ENCODE measurements at places on chromosomes 5 and 9.

DNA sequence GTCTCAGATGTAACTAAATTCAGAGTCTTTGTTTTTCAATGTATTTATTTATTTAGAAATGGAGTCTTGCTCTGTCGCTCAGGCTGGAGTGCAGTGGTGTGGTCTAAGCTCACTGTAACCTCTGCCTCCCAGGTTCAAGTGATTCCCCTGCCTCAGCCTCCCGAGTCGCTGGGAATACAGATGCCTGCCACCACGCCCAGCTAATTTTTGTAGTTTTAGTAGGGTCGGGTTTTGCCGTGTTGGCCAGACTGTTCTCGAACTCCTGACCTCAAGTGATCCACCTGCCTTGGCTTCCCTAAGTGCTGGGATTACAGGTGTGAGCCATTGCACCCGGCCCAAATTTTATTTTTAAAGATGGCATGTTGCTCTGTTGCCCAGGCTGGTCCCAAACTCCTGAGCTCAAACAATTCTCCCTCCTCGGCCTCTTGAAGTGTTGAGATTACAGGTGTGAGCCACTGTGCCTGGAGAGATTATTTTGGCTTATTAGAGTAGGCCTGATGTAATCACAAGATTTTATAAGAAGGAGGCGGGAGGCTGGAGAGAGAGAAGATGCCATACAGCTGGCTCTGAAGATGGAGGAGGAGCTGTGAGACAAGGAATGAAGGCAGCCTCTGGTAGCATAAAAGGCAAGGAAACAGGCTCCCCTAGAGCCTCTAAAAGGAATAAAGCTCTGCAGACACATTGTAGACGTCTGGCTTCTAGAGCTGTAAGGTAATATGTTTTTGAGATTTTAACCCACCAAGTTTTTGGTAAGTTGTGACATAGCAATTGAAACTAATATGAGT lies 12.9 kb upstream of the KLF9 start:
- DNase-seq, result no peak

GRCh38 chr5:57751710-57752109 lies 269.1 kb upstream of the ACTBL2 start:
- DNase-seq, result no peak

DNA sequence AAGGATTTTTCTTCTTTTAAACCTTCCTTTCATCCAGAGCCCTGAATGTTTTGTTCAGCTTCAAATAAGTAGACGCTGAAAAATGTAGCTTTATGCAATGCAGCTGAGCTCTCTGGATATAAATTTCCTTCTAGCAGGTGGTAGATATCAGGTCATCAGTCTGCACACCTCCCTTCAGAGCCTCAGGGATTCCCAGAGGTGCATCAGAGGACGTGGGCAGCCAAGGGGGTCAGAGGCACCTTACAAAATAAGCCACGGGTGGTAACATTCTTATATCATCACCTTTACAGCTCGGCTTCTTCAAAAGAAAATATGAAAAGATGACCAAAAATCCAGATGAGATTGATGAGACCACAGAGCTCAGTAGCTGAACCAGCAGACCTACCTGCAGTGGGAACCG lies 19.3 kb downstream of the MOCS2 start:
- DNase-seq, result no peak

- no peak for DNase-seq
Measured at GRCh38 chr5:172456076-172456722, 1.9 kb upstream of the SH3PXD2B start.

GRCh38 chr5:123214193-123214592 lies 125.2 kb downstream of the PRDM6 start:
- no peak for DNase-seq

- DNase-seq, result no peak
Measured at GRCh38 chr5:154244476-154244875, 53.9 kb downstream of the GALNT10 start.

DNA sequence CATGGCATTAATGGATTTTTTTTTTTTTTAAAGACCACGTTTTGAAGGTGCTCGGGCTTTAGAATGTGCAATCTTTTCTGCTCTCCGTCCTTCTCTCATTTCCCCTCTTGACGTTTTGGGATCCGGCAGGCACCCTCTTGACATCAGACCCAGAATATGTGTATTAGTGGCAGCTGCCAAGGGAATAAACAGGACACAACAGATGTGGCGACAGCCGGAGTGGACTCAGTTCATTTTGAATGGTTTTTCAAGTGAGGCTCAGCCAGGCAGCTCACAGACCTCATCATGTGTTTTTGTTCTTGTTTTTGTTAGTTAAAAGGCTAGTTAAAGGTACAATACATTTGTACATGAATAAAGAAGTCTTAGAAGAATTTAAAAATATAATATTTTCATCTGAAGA lies 365.0 kb upstream of the SEMA6A start:
- no peak for DNase-seq

- DNase-seq, result no peak
Measured at GRCh38 chr5:151706906-151707305, 20.2 kb upstream of the SPARC start.

- DNase-seq, result no peak
Measured at GRCh38 chr9:95773053-95773418, 102.5 kb upstream of the ERCC6L2 start.

DNA sequence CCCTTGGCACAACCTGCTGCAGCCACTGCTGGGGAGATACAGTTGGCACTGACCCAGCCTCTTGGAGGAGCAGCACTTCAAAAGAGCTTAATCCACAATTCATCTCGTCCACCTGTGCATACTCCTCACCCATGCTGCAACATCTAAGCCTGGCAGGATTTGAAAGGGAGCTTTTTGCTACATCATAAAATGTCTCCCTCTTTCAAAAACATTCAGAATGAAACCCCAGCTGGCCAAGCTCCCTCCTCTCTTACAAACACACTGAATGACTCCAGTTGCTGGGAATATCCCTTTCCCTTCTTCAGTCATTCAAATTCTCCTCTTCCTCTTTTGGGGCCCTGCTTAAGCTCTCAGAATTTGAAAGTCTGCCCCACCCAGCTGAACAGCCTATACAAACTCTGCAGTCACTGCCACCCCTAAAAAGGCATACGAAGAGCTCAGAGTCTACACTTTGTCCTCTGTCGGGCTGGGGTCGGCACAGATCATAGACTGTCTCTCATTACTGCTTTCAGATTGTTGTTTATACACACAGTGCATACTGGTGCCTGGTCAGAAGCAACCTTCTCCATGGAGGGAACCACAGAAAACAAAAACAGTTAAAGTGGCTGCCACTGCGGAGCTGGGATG lies 8.8 kb upstream of the C5orf15 start:
- DNase-seq, result no peak

- DNase-seq, result no peak
Measured at GRCh38 chr9:19998823-19999455, 210.1 kb upstream of the SLC24A2 start.

DNA sequence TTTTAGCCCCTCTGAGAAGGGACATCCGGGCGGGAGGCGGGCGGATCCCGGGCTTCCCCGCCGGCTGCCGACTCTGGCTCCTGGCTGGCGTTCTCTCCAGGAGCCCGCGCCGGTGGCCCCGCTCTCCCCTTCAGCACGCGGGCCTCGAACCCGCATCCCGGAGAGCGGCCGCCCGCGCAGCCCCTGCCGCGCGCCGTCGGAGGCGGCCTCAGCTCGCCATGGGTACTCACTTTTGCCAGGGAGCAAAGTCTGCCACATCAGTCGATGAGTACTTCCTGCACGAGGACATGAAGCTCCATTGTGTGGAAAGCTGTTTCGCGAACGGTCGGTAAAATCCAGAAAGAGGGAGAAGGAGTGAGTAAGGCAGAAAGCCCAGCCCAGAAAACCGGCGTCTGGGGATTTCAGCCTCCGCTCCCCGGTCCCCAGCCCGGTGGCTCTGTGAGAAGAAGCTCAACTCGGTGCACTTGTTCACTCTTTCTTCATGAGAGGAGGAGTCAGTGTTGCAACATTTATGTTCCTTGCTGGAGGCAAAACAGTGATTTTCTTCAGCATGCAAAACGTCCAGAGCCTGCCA lies at the start of gene PRLR:
Gene PRLR (minus strand): TSS at position 450 of the 574 bp plus-strand sequence. CDS start 140,867 bp downstream, outside the sequence.
- no peak for DNase-seq

GRCh38 chr5:108730617-108731340 lies 16.9 kb upstream of the FER start:
- DNase-seq, result no peak

DNA sequence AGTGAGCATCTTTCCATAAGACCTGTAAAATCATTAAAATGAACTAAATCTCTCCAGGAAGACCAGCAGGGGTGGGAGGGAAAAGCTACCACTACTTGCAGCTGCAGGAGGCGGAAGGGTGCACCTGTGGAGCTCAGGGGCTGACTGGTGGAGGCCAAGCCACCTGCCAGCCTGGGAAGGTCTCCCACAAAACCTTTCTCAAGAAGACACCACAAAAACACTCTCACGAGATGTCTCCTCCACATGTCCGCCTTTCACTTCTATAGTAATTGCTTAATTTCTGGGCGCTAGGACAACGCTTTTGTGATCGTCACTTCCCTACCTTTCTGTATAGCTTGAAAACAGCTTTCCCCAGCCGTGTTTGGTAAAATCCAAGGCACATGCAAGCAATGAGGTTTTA lies 114.4 kb downstream of the ROR2 start:
- DNase-seq, result no peak

Data from non-pigmented ciliary epithelial cell (primary cell).